Stimulated activated CD4-positive, alpha-beta T cell treated with anti-CD3 and anti-CD28 coated beads, Interleukin-12 subunit alpha, Interleukin-12 subunit beta, amount 100 ng/mL, for 24 hours (primary cell): ENCODE measurements at places on chromosomes 7 and 10.

DNA sequence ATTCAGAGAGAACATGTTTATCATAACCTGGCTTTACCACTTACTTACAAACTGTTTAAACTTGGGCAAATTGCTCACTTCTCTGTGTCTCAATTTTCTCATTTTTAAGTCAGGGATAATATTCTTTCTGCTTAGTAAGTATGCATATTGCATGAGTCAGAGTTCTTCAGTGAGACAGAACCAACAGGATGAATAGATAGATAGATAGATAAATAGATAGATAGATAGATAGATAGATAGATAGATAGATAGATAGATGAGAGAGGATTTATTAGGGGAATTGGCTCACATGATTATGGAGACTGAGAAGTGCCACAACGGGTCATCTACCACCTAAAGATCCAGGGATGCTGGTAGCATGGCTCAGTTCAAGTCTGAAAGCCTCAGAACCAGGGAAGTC lies 15.7 kb upstream of the SMIM30 start:
- DNase-seq: no peak

DNA sequence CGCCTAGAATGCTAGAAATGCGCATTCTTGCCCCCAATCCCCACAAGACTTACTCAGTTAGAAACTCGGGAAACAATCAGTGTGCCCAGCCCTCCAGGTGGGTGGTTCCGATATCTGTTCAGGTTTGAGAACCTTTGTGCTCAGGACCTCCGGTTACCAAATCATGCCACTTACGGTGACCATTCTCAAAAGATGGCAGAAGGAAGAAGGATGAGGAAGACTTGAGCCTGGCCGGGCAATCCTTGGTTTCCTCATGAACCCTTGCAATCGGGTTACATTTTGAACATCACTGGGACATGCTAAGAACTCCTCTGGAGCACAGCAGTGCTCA lies 52.1 kb downstream of the RBM17 start:
- DNase-seq: no peak

DNA sequence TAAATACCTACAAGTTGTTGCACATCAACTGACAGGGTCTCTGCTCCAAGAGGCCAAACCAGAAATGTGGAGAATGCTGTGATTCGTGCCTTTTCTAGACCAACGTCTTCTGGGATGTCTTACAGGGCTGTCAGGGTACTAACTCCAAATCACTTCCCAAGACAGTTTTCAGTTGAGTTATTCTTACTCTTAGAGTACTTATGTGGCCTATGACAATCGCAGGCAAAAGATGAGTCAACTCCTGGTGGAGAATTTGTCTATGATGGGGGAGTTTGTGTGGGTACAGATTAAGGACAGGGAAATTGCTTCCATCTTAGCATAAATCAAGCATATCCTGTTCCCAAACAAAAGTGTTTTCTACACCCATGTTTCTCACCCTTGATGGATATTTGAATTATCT lies 734.8 kb downstream of the TNS3 start:
- DNase-seq: no peak

GRCh38 chr7:22549667-22550513 lies 49.9 kb upstream of the STEAP1B start:
- no peak for DNase-seq

DNA sequence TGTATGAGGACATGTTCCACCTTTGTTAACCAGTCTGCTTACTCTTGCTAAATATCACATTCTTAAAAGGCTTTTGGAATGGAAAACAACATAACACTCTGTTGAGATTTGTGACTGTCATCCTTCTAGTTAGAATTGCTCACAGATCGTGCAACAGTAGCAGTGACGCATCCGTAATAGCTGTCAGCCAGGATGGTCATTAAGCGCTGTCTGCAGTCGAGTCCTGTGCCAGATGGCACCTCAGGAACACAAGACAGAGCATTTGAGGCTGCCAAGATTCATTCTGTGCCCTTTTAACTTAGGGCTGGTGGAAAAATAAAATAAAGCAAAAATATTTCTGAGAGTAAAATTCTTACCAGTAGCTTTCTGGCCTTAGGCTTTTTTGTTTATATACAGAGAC lies 348.6 kb downstream of the ANKRD7 start:
- DNase-seq: no peak

GRCh38 chr7:156002362-156003066 lies 190.3 kb upstream of the SHH start:
- DNase-seq: no peak

- DNase-seq: no peak
These were observed 15.5 kb downstream of the CAMK2G start for GRCh38 chr10:73858750-73859427.

GRCh38 chr10:88989824-88990383 lies 694 bp upstream of the FAS start:
- DNase-seq: no peak

- DNase-seq: no peak
These were observed 76.8 kb upstream of the NANOS1 start for GRCh38 chr10:118952493-118953295.

GRCh38 chr7:97305589-97305988 lies 188.1 kb downstream of the SDHAF3 start:
- no peak for DNase-seq

- DNase-seq: no peak
These were observed 178.3 kb downstream of the PRKCQ start for GRCh38 chr10:6401558-6402348.

GRCh38 chr7:155119801-155120382 lies 49.8 kb downstream of the HTR5A start:
- DNase-seq: no peak

DNA sequence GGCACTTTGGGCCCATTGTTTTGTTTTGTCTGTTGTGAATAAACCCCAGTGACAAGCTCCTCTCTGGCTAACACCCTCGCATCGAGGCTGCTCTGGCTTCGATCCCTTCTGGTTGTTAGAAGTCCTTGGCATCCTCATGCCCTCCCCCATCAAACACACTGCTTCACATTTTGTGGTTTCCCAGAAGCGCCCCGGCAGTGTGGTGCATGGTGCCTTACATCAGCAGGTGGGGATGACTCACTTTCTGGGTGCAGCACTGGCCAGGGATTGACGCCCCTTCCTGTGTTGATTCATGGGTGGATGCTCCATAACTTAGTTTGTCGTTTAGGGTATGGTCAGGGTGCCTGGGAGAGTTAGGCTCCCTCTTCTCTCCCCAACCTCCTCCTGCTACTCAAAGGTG lies 51.4 kb downstream of the PLPP4 start:
- no peak for DNase-seq

- DNase-seq: no peak
These were observed 100.1 kb downstream of the CACNB2 start for GRCh38 chr10:18240185-18240882.
